ENCODE measurements at places on chromosomes 13 and 19.

GRCh38 chr13:111382877-111383276 lies 62.4 kb downstream of the TEX29 start:
- no peak for DNase-seq

GRCh38 chr19:46049597-46049996 lies 8.8 kb upstream of the IGFL4 start:
- no peak for DNase-seq

- no peak for DNase-seq
These were observed 20.8 kb downstream of the MBNL2 start for GRCh38 chr13:97242755-97243497.

DNA sequence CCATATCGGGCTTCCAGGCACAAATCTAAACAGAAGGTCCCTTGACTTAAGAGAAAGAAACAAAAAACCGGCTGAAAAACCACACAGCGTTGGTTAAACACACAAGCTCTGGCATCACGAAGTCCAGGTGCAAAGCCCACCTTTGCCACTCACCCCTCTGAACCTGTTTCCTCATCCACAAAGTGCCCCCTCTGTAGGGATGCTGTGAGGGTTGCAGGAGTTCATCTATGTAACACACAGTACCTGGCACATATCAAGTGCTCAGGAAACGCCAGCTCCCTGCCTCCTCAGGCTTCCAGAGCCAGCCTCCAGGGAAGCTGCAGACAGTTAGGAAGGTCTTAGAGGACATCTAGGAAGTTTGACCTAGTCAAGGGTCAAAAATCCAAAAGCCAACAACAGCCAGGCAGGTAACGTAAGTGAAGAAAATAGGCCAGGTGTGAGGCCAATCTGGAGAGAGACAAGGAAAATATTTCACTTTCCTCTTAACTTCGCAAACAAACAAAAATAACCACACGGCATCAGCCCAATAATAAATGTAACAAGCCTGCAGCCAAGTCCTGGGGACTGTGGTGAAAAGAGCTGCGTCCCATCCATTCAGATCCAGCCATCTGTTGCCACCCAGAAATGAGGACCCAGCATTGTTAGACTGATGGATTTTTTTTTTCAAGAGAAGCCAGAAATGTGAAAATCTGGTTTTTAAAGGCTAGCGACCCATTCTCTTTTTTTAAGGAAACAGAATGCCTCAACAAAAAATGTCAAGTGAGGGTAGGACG lies 10.0 kb downstream of the KDELR1 start:
- no peak for DNase-seq

- no peak for DNase-seq
These were observed 17.2 kb upstream of the TNFSF14 start for GRCh38 chr19:6687114-6687513.

DNA sequence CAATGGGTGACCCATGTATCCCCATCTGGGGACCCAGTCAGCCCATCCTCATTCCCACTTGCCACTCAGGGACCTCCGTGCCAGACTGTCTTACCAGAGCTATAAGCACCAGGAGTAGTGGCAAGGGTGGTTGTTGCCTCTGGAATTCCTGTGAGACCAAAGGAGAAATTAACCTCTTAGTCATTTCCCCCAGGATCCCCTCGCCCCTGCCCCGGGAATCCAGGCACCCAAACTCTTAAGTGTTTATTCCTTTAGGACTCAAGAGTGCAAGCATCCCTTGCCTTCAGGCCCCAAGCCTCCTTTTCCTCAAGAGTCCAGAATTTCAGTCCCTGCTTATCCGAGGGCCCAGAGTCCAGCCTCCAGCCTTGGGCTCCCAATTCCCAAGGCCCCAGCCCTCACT lies 9.2 kb downstream of the NTN5 start:
- DNase-seq: no peak

GRCh38 chr19:12052497-12053169 lies at the start of gene ZNF878:
TSS of gene ZNF878 (minus strand) at chr19:12052961. CDS start at chr19:12052801, 160 bp downstream.
- DNase-seq: peak; percentile 46

DNA sequence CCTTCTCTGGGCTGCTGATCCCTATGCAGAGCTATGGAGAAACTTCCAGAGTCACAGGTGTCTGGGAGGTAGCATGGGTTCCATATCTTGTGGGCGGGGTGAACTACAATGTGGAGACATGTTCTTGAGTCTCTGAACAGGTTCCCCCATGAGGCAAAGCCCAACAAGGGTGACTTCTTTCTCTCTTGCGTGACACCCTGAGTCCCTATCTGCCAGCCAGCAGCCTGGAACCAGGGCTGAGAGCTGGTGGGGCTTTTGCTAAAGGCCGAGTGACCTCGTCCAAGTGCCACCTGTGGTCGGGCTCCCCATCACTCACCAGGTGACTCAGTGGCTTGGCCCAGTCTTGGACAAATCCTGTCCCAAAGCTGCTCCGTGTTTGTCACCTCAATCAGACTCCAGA lies 88.0 kb upstream of the ZNF536 start:
- no peak for DNase-seq

DNA sequence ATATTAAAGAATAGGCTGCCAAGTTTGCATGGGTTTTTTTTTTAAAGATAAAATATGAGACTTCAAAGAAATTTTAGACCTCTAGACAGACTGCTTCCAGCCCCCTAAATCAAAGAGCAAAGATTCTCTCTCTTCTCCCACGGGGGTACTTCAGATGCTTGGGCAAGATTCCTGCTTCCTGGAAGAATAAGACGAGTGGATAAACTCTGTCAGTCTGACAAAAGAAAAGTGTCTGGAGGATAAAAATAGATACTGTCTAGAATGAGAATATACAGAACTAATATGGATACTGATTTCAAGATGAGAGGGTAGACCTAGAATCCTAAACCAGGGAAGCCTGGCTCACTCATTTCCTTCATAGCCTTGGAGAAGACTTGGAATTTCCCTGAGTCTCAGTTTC lies 435.1 kb downstream of the FOXO1 start:
- no peak for DNase-seq

- peak; percentile 51 for DNase-seq
These were observed 703 bp downstream of the KLF16 start for GRCh38 chr19:1862424-1863327.

DNA sequence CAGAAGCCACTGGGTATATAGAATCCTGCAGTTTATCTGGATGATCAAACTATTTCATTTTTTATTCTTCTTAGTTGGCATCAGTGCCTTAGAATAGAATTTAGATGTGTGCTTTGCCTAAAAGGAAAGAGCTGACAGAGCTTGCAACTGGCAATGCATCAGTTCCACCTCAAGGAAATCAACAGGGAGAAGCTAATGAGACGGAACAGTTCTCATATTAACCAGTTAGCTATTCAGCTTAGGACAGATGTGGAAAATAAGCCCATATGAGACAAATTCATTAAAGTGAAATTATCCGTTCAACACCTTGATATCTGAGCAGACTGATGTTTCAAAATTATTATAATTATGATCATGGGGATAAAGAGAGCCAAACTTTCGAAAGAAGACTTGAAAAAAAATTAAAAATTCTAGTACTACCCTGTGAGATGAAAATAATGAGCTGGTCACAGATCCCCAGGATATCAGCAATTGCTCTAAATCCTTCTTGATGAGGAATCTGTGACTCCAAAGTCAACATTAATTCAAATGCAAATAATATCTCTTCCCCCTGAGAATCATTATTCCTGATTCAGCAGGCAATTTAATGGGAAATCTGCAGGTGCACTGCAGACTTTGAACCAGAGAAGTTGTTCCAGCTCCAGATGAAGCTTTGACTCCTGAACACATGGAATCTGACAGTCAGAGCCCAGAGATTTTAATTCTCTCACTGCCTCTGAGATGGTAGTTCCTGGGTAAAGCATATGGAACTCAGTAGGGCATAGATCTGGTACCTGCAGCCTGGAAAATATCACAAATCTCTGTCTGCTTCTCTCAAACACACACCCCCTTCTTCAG lies 486.8 kb downstream of the FOXO1 start:
- DNase-seq: no peak

DNA sequence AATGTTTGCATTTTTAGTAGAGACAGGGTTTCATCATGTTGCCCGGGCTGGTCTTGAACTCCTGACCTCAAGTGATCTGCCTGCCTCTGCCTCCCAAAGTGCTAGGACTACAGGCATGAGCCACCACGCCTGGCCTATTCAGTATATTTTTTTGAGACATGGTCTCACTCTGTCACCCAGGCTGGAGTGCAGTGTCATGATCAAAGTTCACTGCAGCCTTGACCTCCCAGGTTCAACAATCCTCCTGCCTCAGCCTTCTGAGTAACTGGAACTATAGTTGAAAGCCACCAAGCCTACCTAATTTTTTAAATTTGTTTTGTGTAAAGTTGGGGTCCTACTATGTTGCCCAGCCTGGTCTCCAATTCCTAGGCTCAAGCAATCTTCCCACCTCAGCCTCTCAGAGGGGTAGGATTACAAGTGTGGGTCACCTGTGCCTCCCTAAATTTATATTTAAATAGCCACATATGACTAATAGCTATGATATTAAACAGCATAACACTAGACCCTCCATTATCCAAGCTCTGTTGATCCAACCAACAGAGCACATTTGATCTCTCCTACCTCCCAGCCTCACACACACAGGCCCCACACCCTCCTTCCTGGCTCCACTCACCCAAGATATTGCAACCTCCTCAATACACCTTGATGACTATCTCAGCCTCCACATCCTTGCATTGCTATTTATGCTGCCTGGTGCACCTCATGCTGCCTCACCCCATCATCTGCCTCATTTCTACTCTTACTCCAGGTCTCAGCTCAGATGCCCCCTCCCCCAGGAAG lies 2.1 kb upstream of the CEACAM19 start:
- no peak for DNase-seq

DNA sequence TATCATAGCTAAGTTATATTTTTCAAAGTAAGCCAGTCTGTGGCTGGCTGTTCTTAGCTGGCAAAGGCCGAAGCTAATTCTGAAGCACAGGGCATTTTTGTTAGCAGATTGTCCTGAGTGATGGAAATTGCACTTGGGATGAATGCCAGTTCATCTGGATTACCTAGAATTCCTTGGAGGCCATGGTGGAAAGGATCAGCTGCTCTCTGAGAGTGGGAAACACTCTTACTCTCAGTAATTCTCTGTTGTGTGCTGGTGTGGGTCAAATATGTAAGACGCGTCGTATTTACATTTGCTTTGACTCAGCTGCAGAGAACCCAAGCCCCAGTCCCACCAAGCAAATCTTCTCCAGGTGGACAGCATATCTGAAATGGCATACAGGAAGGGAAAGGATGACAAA lies 60.7 kb upstream of the C1QTNF9B start:
- DNase-seq: no peak

GRCh38 chr13:98941536-98941935 lies 36.3 kb downstream of the DOCK9 start:
- DNase-seq: no peak

DNA sequence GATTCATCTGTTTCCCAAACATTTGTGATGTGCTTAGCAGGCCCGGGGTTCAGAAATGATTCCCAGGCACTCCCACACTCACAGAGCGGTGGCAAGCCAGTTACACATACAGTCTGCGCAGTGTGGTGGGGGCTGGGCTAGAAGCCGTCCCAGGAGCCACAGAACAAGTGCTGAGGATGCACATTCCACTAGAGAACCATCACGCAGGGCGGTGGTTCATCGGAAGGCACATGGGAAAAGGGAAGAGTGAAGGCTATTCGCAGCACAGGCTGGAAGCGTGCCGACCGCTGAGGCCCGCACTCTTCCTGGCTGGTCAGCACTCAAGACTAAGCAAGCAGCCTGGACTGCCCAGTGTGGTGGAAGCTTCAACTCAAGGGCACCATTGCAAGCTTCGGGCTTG lies 126.3 kb upstream of the SLC7A1 start:
- no peak for DNase-seq

GRCh38 chr13:44903574-44903985 lies 85.7 kb downstream of the NUFIP1 start:
- no peak for DNase-seq

- DNase-seq: no peak
These were observed 910 bp downstream of the PDE4C start for GRCh38 chr19:18225355-18225701.

DNA sequence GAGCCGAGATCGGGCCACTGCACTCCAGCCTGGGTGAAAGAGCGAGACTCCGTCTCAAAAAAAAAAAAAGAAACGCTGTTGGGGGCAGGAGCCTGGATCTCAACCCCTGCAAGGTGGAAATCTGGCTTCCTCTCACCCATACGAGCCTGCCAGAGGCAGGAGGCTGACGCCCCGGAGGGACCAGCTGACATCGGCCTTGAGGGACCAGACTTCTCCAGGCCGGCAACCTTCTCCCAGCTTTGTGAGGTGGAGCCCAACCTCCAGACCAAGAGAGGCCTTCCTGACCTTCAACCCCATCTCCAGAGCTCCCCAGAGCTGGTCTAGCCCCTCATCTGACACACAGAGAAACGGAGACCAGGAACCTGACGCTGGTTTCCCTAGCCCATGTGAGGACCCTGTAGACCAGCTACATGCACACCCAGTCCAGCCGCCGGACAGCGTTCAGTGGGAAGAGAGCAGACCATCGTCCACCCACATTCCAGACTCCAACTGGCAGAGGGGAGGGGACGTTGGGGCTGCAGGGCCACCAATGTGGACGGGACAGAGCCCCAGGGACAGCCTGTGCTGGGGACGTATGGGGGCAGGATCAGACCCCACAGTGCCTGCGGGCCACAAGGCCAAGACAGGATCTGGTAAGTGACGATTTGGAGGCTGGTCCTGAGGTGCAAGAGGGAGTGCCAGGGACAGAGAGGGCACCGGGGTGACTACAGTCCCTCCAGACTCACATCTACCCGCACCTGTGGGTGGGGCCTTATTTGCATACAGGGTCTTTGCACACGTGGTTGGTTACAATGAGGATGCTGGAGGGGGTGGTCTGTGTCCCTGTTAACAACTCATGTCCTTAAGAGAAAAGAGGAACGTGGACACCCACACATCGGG lies 11.4 kb downstream of the SBNO2 start:
- no peak for DNase-seq

- no peak for DNase-seq
These were observed 61.5 kb downstream of the B3GLCT start for GRCh38 chr13:31261241-31261640.

GRCh38 chr13:44955406-44955805 lies 33.9 kb downstream of the NUFIP1 start:
- no peak for DNase-seq

DNA sequence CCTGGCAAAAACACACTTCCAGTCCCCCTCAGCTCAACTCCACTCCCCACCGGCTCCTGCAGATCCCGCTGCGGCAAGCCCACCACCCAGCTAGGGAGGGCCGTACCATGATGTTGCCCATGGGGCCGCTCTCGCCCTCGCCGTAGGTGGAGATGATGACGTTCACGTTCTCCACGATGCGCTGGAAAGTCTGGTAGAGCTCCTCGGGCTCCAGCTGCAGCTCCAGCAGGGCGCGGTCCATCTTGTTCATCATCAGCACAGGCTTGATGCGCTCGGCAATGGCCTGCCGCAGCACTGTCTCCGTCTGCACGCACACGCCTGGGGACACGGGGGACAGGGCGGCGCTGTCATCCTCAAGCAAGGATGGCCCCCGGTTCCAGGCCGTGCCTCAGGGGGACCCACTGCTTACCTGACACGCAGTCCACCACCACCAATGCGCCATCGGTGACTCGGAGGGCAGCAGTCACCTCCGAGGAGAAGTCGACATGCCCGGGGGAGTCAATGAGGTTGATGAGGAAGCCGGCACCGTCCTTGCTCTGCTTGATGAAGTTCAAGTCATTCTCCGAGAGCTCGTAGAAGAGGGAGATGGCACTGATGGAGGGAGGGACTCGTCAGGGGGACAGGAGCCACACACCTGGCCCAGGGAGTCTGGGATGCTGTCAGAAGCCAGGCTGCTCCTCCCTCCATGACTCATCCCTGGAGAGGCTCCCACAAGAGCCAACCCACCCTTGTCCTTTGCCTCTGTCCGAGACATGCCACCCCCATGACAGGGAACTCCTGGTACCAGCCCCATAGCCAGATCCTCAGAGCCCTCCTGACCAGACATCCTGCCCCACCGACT lies 2.3 kb downstream of the EEF2 start:
- no peak for DNase-seq

Measured in CD4-positive, alpha-beta T cell treated with Interleukin-4 for 1 hour (primary cell).